Activated CD4-positive, alpha-beta memory T cell treated with anti-CD3 and anti-CD28 coated beads for 36 hours (primary cell): ENCODE measurements at places on chromosomes 12 and 14. TPM values are rescaled to one million over a fixed set of nuclear protein-coding genes. Genes with fewer than 3 reads are reported as not detected.

DNA sequence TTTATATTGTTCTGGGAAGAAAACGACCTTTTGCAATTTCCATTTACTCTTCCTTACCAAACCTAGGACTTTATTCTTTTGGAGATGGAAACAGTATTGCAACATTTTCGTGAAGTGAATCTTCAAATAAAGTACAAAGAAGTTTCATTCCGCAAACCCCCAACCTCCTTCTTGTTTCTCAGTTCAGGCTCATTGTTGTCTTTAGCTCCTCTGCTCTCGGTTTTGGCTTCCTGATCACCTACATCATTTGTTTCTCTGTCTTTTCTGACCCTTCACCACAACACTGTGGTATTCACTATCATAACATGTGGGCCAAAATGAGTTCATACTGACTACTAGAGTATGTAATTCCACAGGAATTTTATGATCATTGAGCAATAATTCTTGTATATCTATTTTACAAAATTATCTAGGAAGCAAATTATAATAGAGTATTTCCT lies 266.8 kb downstream of the ADAMTS20 start:
- no peak for DNase-seq

GRCh38 chr12:56071648-56072047 lies 8.3 kb upstream of the ERBB3 start:
- no peak for DNase-seq

GRCh38 chr12:6953442-6954315 lies 2.5 kb downstream of the PTPN6 start:
- DNase-seq, result peak; percentile 91

DNA sequence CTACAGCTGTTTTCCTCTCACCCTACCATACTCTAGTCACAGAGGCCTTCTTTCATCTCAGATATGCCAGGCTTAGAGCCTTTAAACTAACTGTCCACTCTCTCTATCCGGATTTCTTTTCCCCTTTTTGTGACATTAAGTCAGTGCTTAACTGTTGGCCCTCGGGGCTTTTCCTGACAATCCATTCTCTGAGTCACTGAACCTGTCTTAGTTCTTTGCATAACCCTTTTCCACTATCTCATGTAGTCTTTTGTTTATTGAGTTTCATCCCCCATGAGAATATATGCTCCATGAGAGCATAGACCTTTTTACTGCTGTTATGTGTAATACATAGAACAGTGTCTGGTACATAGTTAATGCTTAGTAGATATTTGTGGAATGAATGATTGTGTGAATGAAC lies 68.7 kb downstream of the PLEKHA5 start:
- DNase-seq, result no peak

DNA sequence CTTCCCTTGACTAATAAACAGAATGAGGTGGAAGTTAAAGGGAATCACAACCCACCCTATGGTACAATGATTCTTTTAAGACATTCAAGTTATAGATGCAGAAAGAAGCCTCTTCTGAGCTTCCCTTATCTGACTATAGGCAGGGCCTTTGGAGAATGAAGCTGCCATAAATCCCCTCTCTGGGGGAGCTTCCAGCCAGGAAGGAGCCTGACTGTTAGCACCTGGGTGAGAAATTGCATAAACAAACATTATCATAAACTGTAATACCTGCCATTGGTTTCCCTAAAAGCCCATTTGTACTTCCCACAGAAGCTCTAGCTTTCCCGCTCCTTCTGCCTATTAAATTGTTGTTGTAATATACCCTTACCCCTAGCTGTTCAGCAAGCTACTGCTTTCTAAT lies 81.3 kb upstream of the RESF1 start:
- no peak for DNase-seq

DNA sequence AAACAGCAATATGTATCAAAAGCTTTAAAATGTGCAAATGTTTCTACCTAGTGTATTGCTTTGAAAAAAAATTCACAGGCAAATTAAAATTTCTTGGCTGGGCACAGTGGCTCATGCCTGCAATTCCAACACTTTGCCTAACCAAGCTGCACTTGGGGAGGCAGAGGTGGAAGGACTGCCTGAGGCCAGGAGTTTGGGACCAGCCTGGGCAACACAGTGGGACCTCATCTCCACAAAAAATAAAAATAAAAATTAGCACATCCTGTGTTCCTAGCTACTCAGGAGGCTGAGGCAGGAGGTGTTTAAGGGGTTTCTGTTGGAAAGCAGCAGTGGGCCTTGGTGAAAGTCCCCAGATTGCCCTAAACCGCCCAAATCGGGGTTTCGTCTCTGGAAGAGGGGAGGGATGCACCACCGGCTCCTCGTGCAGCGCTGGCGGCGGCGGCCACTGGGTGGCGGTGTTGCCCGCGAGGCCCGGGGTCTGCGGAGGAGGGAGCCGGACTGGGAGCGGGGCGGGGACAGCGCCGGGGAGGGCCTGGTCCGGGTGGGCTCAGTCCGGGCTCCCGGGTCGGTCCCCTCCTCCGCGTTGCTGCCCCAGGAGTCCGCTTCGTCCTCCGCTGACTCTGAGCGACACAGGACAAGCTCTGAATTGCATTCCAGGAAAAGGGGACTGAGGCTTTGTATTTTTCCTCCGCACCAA lies 265.6 kb downstream of the AACS start:
- DNase-seq, result peak; percentile 65

GRCh38 chr12:56186957-56187356 lies 2.3 kb downstream of the SMARCC2 start:
- no peak for DNase-seq

- no peak for DNase-seq
These were observed 175.5 kb downstream of the PTPRO start for GRCh38 chr12:15497671-15498292.

GRCh38 chr14:58639198-58639565 lies 1.4 kb downstream of the DACT1 start:
- no peak for DNase-seq

DNA sequence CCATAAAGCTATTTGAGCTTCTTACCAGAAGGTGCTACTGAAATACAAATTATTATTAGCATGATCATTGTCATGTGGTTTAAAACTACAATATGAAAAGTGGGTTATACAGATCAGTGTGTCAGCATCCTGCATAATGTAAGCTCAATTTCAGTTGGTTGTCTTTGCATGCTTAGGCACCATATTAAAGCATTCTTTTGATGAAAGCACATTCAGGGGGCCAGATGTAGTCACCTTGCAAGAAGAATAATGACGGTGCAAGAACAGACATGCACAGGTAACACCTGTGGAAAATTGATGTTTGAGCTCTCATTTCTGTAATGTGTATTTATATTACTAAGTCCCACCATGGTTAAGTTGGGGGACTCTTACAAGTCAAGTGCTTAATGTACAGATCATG lies 123.9 kb downstream of the PAX9 start:
- DNase-seq, result no peak

DNA sequence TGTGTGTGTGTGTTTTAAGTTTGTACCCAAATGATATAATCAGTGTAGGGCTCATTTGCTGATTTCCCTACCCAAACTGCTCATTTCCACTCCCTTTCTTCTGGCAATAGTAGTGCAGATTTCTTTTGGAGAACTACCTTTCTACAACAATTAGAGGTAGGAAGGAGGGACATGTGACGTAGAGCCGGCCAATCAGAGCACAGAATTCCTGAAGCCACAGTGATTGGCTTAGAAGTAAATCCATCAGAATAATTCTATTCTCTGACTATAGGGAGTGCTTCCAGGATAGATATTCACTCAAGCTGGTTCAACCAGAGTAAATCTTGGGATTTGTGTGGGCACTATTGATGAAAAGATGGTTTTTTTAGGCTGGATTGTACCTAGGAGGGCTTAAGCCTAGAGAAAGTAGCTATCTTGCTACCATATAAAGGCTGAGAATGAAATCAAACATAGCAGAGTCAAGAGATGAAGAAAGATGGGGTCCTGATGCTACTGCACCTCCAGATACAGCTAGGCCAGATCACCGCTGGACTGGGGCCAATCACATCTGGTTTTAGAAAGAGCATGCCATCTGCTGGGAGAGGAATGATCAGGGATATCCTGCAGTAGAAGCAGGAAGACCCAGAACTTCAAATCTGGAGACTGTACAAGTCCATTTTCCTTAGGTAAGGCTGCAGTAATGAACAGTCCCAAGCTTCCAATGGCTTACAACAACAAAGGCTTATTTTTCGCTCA lies 54.1 kb upstream of the NUAK1 start:
- no peak for DNase-seq

GRCh38 chr14:20477211-20477876 lies 8.1 kb downstream of the PNP start:
- DNase-seq, result peak; percentile 49

CELA1 gene
- total RNA-seq, result 0.24 TPM

DNA sequence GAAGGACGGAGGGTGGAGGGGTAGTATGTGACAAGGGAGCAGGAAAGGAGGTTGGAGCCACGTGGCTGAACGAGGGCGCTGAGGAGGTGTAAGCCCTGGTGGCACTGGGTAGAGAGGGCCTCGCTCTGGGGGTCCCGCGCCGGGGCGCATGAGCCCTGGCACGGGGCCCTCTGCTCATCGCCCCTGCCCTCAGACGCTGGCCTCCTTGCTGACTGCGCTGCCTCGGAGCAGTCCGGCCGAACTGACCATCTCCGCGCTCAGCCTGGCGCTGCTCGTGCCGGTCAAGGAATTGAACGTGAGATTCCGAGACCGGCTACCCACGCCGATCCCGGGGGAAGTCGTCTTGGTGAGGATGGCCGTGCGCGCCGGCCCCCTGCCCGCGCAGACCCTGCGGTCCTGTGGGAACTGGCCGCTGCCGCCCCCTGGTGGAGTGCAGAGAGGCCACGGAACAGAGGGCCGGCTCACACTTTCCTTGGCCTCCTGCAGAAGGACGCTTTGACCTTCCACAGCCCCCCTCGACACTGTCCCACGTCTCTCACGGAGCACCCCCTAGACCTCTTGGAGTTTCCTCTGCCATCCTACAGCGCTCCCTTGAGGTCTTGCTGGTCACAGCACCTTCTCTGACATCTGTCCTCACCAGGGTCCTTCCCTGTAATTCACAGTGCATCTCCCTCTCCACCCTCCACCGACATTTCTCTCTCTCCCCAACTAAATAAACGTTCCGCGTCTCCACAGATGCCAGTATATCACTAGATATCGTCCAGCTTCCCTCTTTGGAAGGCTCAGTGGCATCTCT lies 10.5 kb downstream of the ARHGEF25 start:
- DNase-seq, result peak; percentile 68

TMEM63C gene
- total RNA-seq, result 1.7 TPM

CMTM5 gene
- total RNA-seq, result not detected

- DNase-seq, result peak; percentile 39
These were observed 19.4 kb upstream of the EML1 start for GRCh38 chr14:99773521-99774497.

GRCh38 chr14:44609201-44609600 lies 102.1 kb upstream of the FSCB start:
- no peak for DNase-seq
